ENCODE measurements at places on chromosomes 7 and 10. TPM values are rescaled to one million over a fixed set of nuclear protein-coding genes. Genes with fewer than 3 reads are reported as not detected.

AKR1C4 gene
- not detected for polyA plus RNA-seq

COL28A1 gene
- polyA plus RNA-seq, result 12.6 TPM

ATRNL1 gene
- 22.5 TPM for polyA plus RNA-seq

GSTO2 gene
- polyA plus RNA-seq, result 28.1 TPM

DNA sequence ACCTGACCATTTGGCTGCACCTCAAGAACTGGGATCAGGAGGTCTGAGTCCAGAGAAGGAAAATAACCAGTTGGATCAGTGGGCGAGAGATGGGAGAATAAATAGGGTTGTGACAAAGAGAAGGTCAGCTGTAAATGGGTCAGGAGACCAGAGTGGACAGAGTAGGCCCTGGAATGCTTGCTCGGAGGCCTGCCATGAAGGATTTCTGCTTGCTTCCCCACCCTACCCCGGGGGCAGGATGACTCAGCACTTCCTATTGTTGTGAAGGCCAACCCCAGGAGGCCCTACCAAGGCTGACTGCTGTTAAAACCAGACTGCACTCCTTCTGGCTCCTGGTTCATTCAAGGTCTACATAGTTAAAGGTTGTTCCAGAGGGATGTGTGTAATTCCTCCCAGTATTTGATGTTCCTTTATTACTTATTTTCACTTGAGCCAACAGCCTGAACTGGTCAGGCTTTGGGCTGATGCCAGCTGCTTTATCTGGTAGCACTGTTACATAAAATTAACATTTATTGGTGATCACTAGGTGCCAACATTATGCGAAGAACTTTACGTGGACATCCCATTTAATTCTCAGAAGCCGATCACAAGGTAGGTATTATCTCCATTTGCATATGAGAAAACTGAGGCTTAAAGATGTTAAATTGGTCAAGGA lies 27.3 kb upstream of the IFRD1 start:
- DNase-seq, result no peak

GRCh38 chr7:148914208-148914777 lies 30.2 kb upstream of the EZH2 start:
- no peak for DNase-seq

- DNase-seq, result no peak
Measured at GRCh38 chr7:77360104-77360503, 56.0 kb downstream of the GSAP start.

GRCh38 chr10:130495891-130496636 lies 359.9 kb downstream of the GLRX3 start:
- no peak for DNase-seq

PLEKHS1 gene
- 0.05 TPM for polyA plus RNA-seq

IRF5 gene
- polyA plus RNA-seq, result 7.2 TPM
